CD4-positive, CD25-positive, alpha-beta regulatory T cell (primary cell): ENCODE measurements at places on chromosomes 3 and 15.

DNA sequence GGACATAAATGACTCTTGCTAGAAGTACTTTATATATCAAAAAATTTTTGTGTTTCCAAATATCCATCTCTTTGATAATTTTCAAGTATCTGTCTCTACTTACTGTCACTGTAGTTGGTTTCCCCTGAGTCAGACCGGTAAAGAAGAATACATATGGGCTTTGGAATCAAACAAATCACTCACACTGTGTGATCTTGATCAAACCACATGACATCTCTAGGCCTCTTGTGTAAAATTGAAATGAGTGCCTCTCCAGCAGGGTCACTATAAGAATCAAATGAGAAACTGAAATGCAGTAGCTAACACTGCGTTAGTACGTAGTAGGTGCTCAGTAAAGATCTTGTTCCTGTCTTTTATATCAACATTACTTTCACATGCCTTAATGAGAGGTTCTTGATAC is 314.6 kb upstream of the STT3B start:
- no peaks in the 10 kb centered on the region for H3K27me3 ChIP-seq
- H3K27ac ChIP-seq, result no peak overlapping the region
- no peak overlapping the region for H3K4me3 ChIP-seq

DNA sequence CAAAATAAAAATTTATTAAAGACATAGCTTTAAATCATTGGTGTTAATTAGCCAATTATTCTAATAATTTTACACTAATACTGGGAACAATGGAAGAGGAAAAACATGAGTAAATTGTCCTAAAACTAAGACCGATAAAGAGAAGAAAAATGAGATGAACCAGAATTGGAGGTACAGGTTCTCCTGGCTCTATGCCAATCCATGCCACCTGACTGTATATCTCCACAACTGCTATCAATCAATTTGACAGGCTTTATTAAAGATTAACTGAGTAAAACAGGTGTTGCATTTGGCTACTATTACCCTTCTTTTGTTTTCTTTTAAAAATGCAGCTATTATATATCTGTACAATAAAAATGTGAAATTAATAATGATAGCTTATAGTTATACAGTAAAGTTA is 850.0 kb downstream of the CADM2 start:
- no peaks in the 10 kb centered on the region for H3K36me3 ChIP-seq
- DNase-seq, result no peak
- H3K27ac ChIP-seq, result no peak overlapping the region
- no peak overlapping the region for H3K4me3 ChIP-seq
- H3K4me1 ChIP-seq, result no peaks in the 10 kb centered on the region

- no peaks in the 10 kb centered on the region for H3K36me3 ChIP-seq
- no peaks in the 10 kb centered on the region for H3K27me3 ChIP-seq
- no peak for DNase-seq
- H3K27ac ChIP-seq, result no peak overlapping the region
- H3K4me1 ChIP-seq, result no peaks in the 10 kb centered on the region
- no peak overlapping the region for H3K4me3 ChIP-seq
These were observed 123.9 kb downstream of the RSRC1 start for GRCh38 chr3:158233791-158234190.

DNA sequence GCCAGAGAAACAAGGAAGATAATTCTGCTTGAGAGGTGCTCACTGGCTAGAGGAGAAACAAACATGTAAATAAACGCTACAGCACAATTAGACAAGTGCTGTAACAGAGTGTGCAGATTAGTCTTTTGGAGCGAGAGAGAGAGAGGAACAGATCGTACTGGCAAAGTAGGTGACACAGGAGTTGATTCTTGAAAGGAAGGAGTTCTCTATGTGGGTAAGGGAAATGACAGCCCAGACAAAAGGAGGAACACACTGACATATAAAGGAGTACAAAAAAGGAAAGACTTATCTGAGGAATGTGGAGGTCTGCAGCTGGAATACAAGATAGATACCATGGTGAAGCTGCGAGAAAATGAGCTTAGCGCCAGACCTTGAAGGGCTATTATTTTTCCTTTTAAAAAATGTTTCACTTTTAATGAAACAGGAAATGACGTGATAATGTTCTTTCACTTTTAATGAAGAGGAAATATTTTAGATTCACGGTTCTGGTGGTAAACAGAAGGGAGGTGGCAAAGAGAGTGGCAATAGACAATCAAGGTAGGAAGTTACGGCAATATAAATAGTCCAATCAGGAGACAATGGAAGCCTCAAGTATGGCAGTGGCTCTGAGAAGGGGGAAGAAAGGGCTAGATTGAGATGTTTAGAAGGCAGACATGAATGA is 202.9 kb downstream of the VPS13C start:
- peak; percentile 79 for DNase-seq
- H3K27ac ChIP-seq, result peak overlapping the region; percentile 85
- peaks cover 15% of the 10 kb centered on the region for H3K4me1 ChIP-seq

DNA sequence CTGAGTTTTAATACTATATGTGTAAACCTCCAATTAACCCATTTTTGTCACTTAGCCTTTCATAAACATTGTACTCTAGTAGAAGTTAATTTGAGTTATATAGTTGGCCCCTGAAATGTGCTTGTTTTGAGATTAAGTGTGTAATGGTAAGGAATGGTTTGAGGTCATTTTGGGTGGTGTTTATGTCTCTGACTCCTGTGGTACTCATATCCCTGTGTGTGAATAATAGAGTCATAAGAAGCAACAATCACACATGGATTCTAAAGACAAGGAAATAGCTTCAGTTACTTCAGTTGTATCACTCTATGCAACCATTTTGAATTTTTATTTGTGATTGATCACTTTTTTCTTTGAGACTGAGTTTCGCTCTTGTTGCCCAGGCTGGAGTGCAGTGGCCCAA is 408.5 kb downstream of the MFSD1 start:
- no peaks in the 10 kb centered on the region for H3K4me1 ChIP-seq
- no peaks in the 10 kb centered on the region for H3K27me3 ChIP-seq
- H3K27ac ChIP-seq, result no peak overlapping the region
- DNase-seq, result no peak
- H3K4me3 ChIP-seq, result no peak overlapping the region

GRCh38 chr3:53845103-53845880 is 927 bp downstream of the CHDH start:
- DNase-seq, result no peak
- H3K4me3 ChIP-seq, result peak overlapping the region; percentile 41

DNA sequence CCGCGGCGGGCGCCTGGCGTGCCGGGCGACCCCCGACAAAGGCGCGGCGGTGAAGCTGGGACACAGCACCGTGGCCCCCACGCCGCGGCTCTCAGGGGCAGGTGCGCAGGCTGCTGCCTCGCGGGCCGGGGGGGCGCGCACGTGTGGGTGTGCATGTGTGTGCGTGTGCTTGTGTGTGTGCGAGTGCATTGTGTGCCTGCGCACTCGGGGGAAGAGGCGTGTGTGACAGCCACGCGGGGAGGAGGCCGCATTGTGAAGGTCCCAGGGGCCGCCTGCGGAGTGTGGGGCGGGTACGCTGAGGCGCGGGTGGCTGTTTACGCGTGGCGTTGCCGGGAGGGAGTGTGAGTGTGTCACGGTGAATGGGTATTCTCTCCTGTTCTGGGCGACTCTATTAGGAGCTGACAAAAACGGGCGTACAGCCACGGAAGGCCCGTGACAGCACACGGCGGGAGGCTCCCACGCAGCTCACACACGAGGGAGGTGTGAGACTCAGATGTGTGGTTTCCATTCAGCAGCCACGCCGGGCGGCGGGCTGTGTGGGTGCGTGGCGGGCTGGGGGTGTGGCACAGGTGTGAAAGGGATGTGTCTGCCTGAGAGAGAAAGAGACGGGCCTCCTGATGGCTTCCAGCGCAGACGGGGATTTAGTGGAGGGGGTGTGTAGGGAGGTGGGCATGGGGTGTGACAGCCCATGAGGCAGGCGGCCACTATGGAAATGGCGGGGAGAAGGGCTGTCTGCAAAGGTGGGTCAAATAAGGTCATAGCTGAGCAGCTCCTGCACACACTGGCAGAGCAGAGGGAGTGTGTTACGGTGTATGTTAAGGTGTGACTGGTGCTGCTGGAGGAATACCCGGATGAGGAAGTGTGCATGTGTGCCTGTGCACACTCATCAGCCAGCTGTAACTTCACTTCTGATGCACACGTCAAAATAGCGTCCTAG is 750 bp downstream of the PODXL2 start:
- H3K36me3 ChIP-seq, result no peaks in the 10 kb centered on the region
- peak overlapping the region; percentile 48 for H3K4me3 ChIP-seq
- peaks cover 13% of the 10 kb centered on the region for H3K4me1 ChIP-seq
- DNase-seq, result peak; percentile 26
- no peak overlapping the region for H3K27ac ChIP-seq

DNA sequence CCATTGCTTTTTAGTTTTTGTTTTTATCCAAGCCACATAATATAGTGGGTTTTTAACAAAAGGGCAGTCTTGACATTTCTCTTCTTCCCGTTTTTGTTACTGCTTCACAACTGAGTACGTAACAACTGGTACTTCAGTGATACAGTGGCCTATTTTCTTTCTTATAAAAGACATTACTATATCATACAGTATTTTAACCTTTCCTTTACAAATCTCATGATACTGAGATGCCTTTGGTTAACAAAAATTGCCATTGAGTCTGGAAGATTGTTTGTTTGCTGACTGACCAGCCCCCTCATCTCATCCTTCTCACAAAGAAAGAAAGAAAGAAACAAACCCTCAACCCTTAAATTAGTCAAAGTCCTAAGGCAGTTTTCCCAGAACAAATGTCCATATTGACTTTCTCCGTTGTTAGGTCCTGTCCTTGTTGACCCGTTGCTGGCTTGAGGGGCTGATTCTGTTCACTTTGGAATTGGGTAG is 77.0 kb upstream of the SAMMSON start:
- no peaks in the 10 kb centered on the region for H3K36me3 ChIP-seq
- H3K27ac ChIP-seq, result no peak overlapping the region
- DNase-seq, result no peak
- H3K27me3 ChIP-seq, result no peaks in the 10 kb centered on the region
- H3K4me1 ChIP-seq, result no peaks in the 10 kb centered on the region

DNA sequence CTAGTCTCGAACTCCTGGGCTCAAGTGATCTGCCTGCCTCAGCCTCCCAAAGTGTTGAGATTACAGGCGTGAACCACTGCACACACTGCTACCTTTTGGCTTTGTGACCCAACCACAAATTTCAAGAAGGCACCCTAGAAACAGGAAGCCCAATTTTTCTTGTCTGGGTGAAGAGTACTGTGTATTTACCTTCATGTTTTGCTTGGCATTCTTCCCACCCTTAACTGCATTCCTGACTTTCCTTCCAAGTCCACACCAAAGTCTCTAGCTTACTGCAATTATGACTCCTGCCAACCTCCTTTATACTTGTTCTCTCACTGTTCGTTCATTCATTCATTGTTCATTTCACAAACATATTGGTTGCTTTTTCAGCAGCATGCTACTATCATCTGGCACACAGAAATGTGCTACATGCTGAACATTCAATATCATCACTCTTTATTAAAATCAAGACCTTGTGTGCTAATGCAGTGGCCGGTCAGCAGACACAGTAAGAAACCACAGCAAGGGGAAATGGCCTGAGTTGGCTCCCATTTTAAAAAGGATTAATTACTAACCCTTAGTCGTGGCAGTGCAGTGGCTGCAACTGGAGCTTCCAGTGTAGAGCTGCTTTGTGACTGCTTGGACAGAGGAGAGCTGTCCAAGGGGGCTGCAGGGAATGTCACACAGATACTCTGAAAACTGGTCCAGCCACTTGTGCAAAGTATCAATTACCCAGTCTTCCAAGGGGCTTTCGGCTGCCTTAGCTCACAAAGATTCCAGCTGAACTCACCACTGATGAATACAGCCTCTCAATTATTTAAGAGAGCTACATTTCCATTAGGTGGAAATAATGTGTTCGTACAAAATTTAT is 94.0 kb downstream of the ETFA start:
- no peaks in the 10 kb centered on the region for H3K27me3 ChIP-seq
- no peaks in the 10 kb centered on the region for H3K4me1 ChIP-seq
- H3K36me3 ChIP-seq, result peaks cover 35% of the 10 kb centered on the region
- H3K27ac ChIP-seq, result no peak overlapping the region
- no peak overlapping the region for H3K4me3 ChIP-seq
